ENCODE measurements at places on chromosomes 5 and 9.

DNA sequence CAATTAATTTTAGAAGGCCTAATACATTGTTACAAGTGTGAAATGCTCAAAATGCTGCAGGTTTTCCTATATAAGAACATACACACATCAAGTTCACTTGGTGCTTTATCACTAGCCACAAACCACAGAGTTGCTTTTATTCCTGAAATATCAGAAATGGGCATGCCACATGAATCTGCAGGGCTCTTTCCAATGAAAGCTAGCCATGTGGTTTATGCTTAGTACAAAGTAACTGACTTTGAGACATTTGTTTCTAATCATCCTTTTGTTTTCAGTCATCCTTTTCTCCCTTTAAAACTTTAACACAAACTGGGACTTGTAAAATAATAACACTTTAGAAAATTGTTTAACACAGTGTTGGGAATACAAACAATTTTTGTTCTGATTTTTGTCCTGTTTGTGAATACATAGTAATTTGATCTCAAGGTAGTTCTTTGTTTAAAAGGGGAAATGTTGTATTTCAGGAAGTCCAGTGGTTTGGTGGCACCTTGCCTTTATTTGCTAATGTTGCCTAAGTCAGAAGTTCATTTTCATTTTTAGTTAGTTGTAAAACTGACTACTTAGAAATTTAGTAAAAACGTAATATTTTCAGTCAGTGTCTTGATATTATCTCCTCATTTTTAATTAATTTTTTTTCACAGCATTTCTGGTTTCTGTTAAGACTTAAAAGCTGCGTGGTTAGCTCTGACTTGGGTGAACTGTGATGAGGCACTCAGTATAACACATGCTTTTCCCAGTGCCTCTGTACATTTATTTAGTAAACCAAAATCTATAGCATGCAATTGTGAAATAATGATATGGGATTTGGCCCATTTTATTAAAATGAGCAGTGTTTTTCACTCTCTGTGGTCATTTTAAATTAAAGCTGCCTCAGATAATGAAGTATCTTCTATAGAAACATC, 18.6 kb downstream of the PRDM6 start:
- no peak for DNase-seq

DNA sequence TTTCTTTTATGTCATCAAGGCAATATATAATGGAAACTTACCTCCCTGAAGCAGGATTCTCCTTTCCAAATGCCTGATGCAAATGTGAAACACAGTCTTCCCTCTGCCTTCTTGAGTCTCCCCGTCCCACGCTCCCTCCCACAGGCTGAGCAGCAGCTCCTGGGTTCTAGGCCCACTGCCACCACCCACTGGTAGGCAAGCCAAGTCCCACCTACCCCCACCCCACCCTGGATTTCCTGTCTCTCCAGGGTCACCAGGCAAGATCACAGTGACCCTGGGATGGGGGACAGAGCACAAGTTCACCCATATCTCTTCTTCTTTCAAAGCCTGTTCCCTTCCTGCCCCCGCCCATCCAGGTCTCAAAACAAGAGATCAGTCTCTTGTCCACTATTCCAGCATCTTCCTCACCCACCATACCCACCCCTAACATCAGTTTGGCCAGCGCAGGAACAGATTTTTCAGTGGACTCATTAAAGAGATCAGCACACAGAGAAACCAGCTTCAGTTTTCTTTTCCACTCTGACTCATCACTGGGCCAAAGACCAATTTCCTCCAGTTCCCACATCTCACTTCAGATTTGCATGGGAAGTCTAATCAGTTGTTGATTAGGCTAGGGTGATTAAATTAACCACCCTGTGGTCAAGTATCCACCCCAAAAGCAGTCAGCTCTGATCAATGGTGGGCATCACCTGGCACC, 151.5 kb downstream of the ACTL7B start:
- peak; percentile 6 for DNase-seq

DNA sequence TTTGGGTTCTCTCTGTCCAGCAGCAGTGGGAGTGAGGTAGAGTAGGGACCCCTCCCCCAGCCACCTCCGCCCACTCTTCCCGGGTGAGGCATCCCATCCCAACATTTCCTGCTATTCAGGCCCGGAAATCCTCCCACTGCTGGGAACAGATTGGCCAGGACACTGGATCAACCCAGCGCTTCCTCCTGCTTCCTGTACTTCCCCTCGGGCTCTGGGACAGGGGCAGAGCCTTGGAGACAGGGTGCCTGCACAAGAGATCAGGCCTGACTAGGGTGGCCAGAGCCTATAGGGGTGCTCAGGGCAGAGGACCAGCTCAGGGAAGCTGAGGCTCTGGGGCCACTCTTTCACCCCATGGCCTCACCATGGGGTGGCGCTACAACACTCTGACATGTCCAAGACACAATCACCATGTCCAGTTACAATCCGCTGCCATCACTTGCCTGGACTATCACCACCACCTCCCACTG, 14.5 kb downstream of the SH2D3C start:
- peak; percentile 90 for DNase-seq

- DNase-seq = no peak
Measured at GRCh38 chr5:1723957-1724821, 75.4 kb downstream of the MRPL36 start.

DNA sequence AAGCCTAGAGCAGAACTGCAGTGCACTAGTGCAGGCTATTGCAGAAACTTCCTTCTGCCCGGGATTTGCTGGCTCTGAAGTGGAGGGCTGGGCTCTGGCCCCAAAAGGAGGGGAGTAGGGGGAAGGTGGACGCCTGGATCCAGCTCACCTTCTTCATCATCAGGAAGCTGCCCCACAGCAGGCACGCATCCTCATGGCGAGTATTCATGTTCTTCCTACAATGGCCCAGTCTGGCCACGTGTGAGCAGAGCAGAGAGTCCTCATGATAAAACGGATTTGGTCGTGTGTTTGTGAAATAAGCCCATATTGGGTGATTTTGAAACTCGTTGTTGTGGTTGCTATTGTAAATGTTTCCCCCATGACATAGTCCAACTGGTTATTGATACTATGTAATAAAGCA, 8.2 kb upstream of the GLIPR2 start:
- no peak for DNase-seq

GRCh38 chr5:178545176-178545575, 45.0 kb downstream of the COL23A1 start:
- DNase-seq = no peak

DNA sequence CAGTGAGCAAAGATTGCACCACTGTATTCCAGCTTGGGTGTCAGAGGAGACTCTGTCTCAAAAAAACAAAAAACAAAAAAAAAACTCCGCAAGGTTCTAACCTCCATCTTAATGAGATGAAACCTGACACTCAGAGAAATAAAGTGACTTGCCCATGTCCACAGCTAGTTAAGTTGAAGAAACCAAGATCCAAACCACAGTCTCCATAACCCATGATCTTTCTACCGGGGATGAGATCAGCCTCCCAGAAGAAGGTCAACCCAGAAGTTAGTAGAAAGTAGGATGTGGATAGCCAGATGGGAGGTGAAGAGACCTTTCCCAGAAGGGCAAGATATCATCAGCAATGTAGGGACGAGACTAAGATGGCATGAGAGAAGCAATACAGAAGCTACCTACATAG, 140.4 kb upstream of the ADRA1B start:
- no peak for DNase-seq

GRCh38 chr5:141560725-141561483, 57.9 kb downstream of the DIAPH1 start:
- peak; percentile 99 for DNase-seq

GRCh38 chr5:33933723-33934169, 2.4 kb upstream of the RXFP3 start:
- no peak for DNase-seq

- DNase-seq = no peak
Measured at GRCh38 chr5:17405976-17406375, 92.1 kb upstream of the TAF11L2 start.

DNA sequence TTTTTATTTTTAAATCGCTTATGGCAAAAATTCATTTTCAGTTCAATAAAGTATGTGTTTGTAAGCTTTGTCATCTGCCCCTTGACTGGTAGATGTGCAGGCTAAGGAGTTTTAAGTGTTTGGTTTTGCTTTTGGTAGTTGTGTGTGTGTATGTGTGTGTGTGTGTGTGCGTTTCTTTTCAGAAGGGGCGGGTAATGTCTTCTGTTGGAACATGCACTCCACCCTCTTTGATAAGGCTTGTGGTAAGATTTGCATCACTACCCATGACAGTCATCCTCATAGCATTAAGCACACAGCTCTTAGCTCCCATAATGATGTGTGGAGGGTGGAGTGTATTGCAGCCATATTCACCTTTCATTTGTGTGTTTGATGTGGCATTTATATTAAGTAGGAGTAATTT, 92.1 kb upstream of the FSD1L start:
- DNase-seq = no peak

- DNase-seq = no peak
Measured at GRCh38 chr5:146645342-146645741, 129.4 kb upstream of the GPR151 start.

DNA sequence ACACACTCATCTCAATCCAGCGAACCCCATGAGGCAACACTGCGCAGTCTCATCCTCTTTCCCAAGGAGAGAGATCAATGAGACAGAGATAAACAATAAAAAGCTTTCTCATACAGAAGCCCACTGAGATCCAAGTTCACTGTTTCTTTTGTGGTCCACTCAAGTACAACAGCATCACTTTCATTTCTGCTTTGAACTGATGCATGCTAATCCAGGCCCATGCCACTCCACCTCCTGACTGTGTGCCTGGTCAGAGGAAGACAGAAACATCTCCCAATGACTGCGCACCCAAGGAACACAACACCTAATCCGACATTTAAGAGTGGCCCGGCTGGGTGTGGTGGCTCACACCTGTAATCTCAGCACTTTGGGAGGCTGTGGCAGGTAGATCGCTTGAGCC, 104.0 kb downstream of the SERINC5 start:
- DNase-seq = no peak

DNA sequence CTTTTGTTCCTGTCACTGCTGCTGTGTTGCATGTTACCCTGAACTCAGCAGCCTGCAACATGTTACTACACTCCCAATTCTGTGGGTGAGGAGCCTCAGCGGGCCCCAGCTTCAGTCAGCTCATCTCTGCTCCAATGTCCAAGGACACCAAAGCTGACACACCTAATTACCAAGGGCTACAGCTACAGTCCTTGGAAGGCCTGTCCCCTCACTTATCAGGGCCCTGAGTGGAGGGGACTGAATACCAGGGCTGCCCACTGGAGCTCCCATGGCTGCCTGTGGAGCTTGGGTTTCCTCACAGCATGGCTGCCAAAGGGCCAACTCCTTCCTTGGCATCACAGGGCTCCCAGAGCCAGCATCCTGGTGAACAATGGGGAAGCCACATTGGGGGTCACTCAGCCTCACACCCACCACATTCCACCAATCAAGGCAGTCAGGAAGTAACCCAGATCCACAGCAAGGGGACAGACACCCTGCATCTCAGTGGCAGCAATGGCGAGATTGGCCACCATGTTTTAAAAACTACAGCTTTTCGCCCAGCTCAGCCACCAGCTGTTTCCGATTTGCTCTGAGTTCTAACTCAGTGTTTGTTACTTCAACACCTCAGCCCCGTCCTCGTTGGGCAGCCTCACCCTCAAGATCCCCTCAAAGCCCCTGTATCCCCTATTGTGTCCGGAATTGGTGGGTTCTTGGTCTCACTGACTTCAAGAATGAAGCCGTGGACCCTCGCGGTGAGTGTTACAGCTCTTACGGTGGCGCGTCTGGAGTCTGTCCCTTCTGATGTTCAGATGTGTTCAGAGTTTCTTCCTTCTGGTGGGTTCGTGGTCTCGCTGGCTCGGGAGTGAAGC, 18.9 kb downstream of the SEMA4D start:
- DNase-seq = no peak

- no peak for DNase-seq
Measured at GRCh38 chr5:170542691-170543293, 39.0 kb downstream of the KCNIP1 start.

DNA sequence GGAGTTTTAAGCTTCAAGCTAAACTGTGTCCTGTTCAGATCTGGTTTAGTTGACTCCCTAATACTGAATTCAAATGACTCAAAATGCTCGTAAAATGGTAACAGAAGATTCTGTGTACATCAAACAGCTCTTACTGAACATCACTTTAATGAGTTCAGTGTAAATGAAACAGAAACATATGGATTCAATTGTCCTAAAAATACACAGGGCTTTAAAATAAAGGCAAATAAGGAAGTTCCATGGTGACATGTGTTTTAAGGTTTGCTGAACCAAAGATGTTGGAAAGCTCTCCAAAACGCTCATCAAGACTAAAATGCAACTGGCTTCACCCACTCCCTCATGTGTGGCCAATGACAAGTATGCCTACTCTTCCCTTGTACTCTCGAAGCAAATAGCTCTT, 340.0 kb upstream of the PIK3R1 start:
- DNase-seq = no peak

DNA sequence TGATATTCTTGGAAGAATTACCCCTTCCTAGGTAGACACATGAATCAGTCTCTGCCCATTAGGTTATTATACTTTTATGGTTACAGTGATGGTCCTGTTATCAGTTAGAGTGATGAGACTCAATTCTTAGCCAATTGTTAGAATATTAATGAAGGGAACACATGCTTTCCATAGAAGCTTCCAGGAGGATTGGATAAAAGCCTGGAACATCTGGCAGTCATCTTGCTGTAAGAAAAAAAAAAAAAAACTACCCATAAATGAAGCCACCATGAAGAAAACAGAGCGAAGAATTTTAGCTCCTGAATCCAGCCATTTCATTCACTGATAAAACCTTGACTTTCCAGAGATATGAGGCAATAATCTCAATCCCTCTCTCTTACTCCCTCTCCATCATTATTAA, 262.5 kb upstream of the GRIN3A start:
- no peak for DNase-seq

GRCh38 chr5:37789991-37790390, 49.9 kb downstream of the GDNF start:
- no peak for DNase-seq

- DNase-seq = no peak
Measured at GRCh38 chr5:68423154-68423811, 207.7 kb downstream of the PIK3R1 start.

DNA sequence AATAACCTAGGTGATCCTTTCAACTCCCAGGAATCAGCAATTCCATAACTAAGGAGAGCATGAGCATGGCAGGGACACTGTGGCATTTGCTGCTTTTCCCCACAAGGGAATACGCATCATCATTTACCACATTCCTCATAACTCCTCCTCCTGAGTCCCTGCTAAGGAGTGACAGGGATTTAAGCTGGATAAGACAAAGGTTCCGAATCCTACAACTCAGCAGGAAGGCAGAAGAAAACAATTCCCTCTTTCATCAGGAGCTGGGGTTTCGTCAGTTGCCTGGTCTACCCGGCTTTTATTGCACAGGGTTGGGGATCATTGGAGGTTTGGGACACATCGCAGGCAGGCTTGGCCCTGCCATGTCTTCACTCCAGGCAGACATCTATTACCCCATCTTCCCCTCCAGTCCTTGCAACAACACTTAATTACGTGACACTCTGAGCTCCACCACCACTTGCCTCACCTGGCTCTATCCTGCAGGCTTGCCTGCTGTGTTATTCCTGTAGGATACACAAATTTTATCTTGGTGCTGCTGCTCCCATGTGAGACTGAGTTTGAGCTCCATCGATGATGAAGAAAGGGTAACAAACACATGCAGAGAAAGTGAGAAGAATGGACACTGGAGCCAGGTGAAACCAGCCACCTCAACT, 563.0 kb upstream of the KLF4 start:
- DNase-seq = no peak

GRCh38 chr9:27152405-27152718, 43.3 kb downstream of the TEK start:
- DNase-seq = no peak

All from dermis blood vessel endothelial cell (primary cell).